ACHN (cell line): ENCODE measurements at places on chromosomes 11 and 22.

- DNase-seq: no peak
Measured at GRCh38 chr11:96614846-96615245, 225.0 kb downstream of the JRKL start.

- DNase-seq: no peak
Measured at GRCh38 chr11:61413496-61413895, 16.3 kb downstream of the CPSF7 start.

DNA sequence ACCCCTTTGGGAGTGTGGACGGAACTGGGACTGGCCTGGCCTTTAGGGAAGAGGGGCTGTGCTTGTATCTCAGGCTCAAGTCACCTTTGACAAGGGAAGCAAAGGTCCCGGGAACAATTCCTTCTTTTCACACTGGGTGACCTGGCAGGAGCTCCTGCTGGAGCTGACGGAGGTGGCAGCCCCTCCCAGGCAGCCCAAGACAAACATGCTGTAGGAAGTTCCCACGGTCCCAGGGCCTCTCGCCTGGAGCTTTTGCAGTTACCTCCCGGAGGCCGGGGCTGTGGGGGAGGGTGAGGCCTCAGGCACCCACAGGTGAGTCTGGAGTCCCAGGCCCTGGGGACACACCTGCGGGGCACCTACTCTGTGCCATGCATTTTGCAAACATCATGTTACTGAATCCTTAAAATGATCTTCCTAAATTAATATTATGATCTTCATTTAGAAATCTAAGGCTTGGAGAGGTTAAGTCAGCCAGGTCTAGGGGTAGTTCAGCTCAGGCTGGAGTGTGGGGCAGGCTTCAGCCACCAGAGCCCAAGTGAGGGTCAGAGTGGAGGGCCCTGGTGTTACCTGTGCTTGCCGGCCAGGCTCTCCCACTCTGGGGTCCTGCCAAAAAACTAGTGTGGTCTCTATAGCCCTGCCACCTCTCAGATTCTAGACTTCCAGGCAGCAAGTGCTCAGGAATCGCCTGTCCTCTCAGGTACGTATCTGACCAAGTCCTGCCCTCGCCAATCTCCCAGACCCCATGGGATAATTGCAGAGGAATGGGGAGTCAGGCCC, 15.7 kb upstream of the MYEOV start:
- no peak for DNase-seq

GRCh38 chr11:131378931-131379330, 8.5 kb downstream of the NTM start:
- DNase-seq: no peak

- DNase-seq: no peak
Measured at GRCh38 chr11:15333407-15333806, 218.7 kb downstream of the INSC start.

DNA sequence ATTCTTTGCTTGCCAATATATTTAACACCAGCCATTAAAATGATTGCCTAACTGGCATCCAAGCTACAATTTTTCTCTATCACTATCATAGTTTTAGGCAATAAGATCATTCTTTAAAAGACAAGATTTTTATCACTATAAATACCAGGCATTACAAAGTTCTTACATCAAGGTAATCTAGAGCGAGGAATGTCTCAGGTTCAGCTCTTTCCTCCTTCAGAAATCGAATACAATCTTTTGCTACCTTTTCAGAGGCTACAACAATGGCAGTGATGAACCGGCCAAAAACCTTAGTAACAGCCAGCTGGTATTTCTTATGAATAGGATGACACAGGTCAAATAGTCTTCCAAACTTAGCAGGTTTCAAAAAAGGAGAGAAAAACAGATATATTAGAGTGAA, 23.9 kb downstream of the SMC1B start:
- DNase-seq: no peak

DNA sequence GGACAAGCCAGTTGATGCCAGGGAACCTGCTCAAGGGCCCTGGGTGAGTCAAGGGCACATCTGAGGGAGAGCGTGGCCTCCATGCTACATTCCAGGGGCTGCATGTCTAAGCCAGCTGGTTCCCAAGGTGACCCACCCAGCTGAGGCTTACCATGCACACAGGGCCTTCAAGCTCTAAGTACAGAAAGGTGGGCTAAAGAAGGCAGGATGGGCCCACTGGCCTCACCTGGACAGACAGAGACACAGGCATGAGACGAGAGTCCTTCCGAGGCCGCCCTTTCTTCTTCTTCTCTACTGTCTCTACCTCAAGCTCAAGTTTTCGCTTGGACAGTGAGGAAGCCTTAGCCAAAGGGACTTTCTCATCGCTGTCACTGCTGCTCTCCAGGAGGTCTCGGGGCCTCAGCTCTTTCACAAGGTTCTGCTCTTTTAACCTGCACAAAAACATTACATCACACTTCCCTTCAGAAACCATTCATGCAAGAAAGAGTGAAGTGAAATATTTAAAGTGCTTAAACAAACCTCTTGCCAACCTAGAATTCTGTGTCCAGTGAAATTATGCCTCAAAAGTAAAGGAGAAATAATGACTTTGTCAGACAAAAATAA, 69.9 kb downstream of the HIRA start:
- peak; percentile 33 for DNase-seq

GRCh38 chr22:36239401-36240171, at the start of gene APOL2:
TSS of gene APOL2 (minus strand) at chr22:36239527. CDS start at chr22:36233162, 6,365 bp downstream.
- DNase-seq: peak; percentile 92

- DNase-seq: no peak
Measured at GRCh38 chr11:83612891-83613766, 327.0 kb upstream of the CCDC90B start.

DNA sequence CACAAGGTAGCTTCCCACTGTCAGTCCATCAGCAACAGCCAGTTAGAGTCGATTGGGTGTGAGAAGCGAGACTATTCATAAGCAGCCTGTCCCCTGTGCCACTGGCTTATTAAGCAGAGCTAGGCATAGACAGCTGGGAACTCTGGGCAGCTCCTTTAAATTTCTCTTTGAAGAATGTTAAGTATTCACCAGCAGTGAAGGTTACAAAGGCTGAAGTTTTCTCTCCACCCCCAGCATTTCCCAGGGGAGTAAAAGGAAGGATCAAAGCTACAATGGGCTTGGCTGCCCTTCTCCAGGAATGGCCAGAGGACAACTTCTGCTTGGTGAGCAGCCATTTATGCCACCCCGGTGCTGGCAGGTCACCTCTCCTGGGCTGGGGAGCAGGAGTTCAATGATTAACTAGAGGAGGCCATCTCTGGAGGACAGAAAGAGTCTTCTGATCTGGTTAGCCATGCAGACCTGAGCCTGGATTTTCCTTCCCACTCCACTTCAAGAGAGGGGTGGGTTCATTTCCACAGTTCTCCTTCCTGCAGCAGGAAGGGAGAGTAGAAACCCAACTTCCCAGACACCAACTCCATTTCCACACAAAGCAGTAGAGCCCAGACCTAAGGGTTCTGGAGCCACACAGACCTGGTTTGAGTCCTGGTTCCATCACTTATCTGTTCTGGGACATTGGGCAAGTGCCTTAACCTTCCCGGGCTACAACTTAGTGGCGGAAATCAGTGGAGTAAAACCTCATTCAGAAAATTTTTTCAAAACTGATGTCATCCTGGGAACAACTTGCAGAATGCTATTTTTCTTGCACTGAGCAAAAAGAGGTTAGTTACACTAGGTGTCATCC, 22.6 kb downstream of the POU2AF3 start:
- DNase-seq: no peak

- DNase-seq: no peak
Measured at GRCh38 chr11:32884023-32884422, 8.6 kb upstream of the QSER1 start.

- DNase-seq: no peak
Measured at GRCh38 chr11:133978794-133979193, 22.0 kb upstream of the IGSF9B start.

- peak; percentile 38 for DNase-seq
Measured at GRCh38 chr11:73760135-73760678, 667 bp downstream of the RAB6A start.

DNA sequence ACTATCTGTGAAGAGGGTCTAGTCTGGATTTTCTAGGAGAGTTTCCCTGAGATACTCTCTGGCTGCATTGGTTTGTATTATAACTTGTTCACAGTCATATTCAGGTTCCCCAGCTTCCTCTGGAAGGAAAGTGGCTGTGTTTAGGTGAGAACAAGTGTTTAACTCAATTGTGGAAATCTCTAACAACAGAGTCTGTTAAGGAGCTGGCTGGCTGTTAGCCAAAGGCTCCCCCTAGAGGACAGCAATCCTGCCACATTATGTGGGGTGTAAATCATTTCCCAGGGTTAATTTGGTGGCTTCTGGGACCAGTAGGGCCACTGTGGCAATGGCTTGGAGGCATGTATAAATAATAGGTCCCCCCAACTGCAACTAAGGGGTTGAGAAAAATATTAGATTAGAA, 18.4 kb downstream of the MS4A6E start:
- peak; percentile 17 for DNase-seq

DNA sequence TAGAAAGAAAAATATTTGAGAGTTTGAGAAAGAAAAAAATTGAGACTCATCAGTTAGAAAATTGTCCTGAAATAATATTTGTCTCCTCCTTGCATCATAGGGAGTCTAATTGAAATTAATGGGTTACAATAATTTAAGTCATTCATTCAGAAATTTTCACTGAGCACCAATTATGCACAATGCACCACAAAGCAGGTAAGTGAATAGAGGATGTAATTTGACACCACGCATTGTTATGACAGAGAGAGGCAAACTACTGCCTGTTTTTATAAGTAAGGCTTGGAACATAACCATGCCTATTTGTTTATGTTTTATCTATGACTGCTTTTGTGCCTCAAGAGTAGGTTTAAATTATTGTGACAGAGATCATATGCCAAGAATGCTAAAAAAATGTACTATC, 537.9 kb upstream of the FAT3 start:
- DNase-seq: no peak

- no peak for DNase-seq
Measured at GRCh38 chr11:116602637-116602942, 170.2 kb downstream of the BUD13 start.

DNA sequence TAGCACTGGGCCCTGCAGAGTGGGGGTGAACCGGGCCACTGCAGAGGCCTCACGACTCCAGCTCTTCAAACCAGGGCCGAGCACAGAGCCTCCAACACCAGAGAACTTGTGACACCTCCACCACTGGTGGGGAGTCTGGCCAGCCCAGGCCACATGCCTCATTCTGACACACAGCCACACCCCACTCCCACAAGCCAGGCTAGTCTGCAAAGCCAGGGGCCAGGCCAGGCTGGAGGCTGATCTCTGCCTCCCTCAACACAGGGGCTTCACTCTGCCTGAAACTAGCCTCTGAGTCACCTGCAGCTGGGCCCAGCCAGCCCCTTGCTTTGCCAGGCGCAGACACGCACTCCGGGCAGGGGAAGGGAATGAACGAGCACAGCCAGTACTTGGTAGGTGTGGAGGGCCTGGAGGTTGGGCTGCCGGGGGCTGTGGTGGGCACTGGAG, 102.9 kb downstream of the MED15 start:
- DNase-seq: no peak

- DNase-seq: no peak
Measured at GRCh38 chr11:12494699-12495098, 117.3 kb downstream of the PARVA start.

DNA sequence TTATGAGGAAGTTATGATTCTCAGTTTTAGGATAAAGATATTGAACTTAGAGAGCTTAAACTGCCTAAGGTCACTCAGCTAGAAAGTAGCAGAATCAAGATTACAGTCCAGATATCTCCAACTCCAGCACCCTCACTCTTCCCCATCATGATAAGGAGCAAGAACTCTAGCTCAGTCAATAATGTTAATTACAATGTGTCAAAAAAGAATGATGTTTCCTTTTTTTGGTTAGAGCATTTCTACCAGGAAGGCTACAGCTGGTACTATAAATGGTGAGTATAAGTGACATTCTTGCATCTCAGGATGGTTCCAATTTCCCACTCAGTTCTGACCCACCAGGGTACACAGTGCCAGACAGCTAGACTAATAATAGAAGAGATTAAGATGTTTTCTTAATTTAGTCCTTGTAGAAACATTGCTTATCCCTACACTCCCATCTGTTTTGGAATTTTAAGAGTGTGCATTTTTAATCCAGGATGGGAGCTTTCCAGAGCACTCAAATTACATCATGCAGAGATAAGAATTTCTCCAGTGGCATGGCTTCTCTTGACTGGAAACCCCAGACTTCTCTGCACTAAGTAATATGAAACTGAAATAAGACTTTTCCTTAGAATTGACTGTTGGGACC, 21.6 kb upstream of the BBOX1 start:
- DNase-seq: no peak

DNA sequence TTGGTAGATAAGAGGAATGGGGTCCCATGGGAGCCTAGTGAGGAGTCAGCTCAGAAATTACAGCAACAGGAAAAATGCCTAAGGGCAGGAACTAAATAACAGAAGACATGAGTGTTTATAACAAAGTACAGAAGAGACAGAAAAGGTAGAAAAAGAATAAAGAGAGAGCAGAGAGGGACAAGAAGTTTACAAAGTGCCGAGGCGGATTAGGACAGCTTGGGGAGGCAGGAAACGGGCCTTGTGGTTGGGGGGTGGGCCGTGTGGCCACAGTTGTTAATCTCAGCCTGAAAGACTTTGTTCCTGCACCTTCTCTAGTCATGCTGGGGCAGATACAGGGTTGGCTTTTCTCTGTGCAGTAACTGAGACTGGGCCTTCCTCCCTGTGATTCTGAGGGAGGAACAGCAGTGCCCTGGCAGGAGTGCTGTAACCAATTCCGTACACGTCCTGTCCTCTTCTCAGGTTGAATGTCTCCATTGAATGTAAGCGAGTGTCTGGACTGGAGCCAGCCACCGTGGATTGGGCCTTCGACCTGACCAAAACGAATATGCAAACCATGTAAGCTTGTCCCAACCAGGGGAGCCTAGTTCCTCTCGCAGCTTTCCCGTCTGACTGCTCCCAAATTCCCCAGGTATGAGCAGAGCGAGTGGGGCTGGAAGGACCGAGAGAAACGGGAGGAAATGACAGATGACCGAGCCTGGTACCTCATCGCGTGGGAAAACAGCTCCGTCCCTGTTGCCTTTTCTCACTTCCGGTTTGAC, 13.2 kb downstream of the NAA40 start:
- DNase-seq: no peak

- DNase-seq: no peak
Measured at GRCh38 chr11:32396991-32397390, 38.3 kb downstream of the WT1 start.

- no peak for DNase-seq
Measured at GRCh38 chr22:31274017-31274416, 18.3 kb downstream of the PIK3IP1 start.

DNA sequence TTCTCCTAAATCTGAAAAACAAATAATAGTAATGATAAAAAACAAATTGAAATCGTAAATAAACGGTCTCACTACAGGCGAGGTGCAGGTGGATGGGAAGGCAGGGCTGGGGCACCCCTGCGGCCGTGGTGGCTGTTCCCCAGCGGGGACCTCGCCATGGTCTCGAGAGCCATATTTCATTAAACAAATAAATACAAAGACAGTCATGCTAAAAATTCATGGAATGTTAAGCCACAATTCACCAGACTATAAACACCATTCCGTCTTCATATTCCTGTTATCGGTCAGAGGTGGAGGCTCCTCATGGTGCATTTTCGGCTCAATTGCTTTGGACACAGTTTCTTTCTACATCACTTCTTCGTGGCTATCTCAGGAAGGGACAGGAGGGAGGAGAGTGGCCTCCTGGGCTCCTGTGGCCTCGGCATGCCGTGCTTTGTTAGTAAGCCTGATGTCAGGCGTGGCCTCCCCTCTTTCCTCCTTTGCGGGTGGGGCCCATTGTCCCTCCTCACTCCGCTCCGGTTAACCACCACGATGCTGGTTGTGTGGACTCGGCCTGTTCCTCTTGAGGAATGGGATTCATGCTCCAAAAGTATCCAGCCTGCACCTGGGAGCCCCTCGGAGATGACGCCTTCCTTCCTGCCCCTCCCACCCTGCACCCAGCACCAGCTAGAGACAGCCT, 16.1 kb upstream of the BRSK2 start:
- DNase-seq: peak; percentile 3
